ENCODE measurements at places on chromosomes 4 and X. TPM values are rescaled to one million over a fixed set of nuclear protein-coding genes. Genes with fewer than 3 reads are reported as not detected.

Gene XPNPEP2
- 1.3 TPM for total RNA-seq

DNA sequence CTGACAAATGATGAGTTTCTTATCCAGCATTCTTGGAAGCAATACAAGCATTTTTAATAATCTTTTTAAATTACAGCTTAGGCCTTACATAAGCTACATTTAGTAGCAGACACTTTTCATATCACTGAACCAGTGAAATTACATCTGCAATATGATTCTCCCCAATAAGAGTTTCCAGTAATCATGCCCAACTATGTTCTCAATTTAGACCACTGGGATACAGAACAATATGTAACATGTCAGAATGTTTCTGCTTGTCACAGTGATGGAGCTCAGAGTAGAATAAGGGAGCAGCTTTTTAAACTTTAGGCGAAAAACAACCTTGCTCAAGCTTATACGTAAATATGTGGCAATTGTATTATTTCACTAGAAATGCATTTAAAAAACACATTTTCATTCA is 1132.2 kb downstream of the FAT4 start:
- H3K4me3 ChIP-seq: no peak overlapping the region
- no peaks in the 10 kb centered on the region for H3K4me1 ChIP-seq
- DNase-seq: no peak
- H3K27me3 ChIP-seq: no peaks in the 10 kb centered on the region
- no peak overlapping the region for H3K27ac ChIP-seq

DNA sequence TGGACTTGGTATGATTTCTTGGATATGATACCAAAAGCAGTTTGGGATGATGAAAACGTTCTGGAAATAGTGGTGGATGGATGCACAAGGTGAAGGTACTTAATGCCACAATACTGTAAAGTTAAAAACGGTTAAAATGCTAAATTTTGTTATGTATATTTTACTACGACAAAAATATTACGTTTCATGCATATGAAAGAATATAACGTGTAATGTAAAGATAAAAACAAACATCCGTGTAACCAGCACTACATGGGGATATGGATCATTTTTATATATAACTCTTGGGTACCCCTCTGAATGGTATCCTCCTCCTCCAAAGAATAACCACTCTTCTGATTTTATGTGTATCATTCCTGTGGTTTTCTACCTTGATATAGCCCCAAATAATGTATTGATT is 862 bp upstream of the CENPU start:
- H3K27me3 ChIP-seq: no peaks in the 10 kb centered on the region
- H3K27ac ChIP-seq: peak overlapping the region; percentile 79
- H3K4me1 ChIP-seq: peaks cover 12% of the 10 kb centered on the region
- DNase-seq: no peak

GRCh38 chr4:90960433-90960832 is 833.2 kb downstream of the CCSER1 start:
- H3K27me3 ChIP-seq: no peaks in the 10 kb centered on the region
- H3K36me3 ChIP-seq: no peaks in the 10 kb centered on the region
- no peaks in the 10 kb centered on the region for H3K4me1 ChIP-seq
- no peak overlapping the region for H3K27ac ChIP-seq
- no peak for DNase-seq
- no peak overlapping the region for H3K4me3 ChIP-seq

DNA sequence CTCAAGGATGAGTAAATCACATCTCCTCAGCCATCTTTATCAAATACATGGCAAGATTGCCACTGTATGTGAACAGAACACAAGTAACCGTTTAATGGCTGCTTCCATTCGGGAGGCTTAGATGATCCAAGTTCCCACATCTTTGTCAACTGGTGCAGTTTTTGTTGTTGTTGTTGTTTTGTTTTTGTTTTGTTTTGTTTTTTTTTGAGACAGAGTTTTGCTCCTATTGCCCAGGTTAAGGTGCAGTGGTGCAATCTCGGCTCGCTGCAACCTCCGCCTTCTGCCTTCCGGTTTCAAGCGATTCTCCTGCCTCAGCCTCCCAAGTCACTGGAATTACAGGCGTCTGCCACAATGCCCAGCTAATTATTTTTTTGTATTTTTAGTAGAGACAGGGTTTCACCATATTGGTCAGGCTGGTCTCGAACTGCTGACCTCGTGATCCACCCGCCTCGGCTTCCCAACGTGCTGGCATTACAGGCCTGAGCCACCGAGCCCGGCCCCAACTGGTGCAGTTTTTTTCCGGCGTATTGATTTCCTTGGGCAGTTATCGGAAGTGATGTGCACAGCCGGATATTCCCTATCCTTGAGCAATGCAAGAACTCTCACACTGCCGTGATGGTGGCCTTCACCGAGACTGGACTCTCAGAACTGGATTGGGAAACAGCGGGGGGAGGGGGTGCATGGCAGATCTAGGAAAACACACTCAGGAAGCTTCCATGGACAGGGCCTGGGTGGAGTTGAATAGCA is 29.2 kb upstream of the TRIM2 start:
- H3K27ac ChIP-seq: no peak overlapping the region
- no peaks in the 10 kb centered on the region for H3K36me3 ChIP-seq
- DNase-seq: no peak
- no peak overlapping the region for H3K4me3 ChIP-seq
- no peaks in the 10 kb centered on the region for H3K27me3 ChIP-seq

DNA sequence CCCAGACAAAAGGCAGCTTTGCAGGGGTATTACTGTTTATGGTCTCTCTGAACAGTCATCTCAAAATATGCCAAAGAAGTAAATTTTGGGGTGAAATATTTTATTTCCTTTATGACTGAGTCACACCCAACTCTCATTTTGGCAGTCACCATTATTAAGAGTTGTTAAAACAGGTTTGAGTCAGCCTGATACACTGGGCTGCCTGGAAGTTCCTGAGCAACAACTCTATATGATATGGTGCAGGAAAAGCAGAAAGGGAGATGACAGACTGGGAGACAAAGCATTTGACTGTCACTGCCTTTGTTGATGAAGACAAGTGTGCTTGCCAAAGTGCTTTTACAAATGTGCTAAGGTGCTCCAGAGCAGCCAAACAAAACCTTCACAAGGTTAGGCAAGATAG is 1263.5 kb downstream of the PCDH7 start:
- no peak overlapping the region for H3K4me3 ChIP-seq
- no peak overlapping the region for H3K27ac ChIP-seq
- no peaks in the 10 kb centered on the region for H3K36me3 ChIP-seq

DNA sequence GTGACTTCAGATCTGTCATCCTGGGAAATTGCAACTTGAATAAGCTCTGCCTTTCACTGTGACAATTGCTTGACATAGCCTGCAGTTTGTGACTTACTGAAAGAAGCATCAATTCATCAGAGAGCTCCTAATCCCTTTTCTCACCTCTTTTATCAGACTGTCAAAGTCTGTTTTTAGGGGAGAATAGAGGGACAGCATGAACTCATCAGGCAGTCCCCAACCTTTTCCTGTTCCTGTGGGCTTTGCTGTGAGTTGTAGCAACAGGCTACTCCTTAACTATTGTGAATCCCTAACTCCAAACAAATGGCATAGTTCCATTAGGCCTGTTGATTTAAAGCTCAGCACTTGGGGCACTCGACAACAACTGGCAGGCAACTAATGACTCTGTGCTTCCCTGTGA is 64.9 kb downstream of the DOCK11 start:
- H3K27ac ChIP-seq: no peak overlapping the region
- H3K27me3 ChIP-seq: no peaks in the 10 kb centered on the region
- no peak overlapping the region for H3K4me3 ChIP-seq
- no peak for DNase-seq

GRCh38 chrX:7586126-7586525 is 256.8 kb upstream of the VCX start:
- H3K27ac ChIP-seq: no peak overlapping the region
- no peaks in the 10 kb centered on the region for H3K27me3 ChIP-seq
- DNase-seq: no peak
- no peaks in the 10 kb centered on the region for H3K4me1 ChIP-seq

- H3K27ac ChIP-seq: peak overlapping the region; percentile 10
- H3K36me3 ChIP-seq: no peaks in the 10 kb centered on the region
- no peaks in the 10 kb centered on the region for H3K27me3 ChIP-seq
- H3K4me1 ChIP-seq: no peaks in the 10 kb centered on the region
Measured at GRCh38 chrX:129808158-129808828, 28.5 kb downstream of the SASH3 start.

DNA sequence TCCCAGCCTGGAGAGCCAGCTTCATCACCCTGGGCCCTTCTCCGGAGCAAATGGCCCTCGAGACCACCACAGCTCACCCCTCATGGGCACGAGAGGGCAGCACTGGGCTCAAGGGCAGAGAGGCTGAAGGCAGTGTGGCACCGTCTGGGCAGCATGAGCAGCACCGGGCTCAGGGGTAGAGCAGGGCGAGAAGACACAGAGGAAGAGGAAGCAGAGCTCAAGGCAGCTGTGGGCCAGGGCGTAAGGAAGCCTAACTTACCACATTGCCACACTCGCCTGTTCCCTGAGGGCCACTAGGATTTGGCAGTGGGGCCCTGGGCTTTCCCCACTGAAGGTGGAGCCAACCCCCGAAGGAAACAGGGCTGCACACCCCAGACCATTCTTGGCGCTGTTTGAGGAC is 15.5 kb downstream of the ZNF185 start:
- H3K4me1 ChIP-seq: no peaks in the 10 kb centered on the region
- H3K4me3 ChIP-seq: no peak overlapping the region
- no peak overlapping the region for H3K27ac ChIP-seq
- DNase-seq: no peak
- no peaks in the 10 kb centered on the region for H3K27me3 ChIP-seq
- H3K36me3 ChIP-seq: no peaks in the 10 kb centered on the region

Gene RTL5
- 0.49 TPM for total RNA-seq

DNA sequence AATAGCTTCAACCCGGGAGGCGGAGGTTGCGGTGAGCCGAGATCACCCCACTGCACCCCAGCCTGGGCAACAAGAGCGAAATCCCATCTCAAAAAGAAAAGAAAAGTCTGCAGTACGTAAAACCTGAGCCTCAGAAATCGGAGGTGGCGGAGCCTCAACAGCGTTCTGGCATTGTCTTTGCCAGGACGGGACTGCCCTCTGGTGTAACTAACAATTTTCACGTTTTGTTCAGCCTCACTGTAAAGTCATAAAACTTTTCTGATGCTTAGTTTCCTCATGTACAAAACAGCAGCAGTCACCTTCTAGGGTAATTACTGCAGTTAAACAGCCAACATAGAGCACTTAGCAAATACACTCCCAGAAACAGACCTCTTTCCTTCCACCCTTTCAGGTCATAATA is 121.7 kb downstream of the RBM47 start:
- H3K27me3 ChIP-seq: no peaks in the 10 kb centered on the region
- no peak for DNase-seq
- H3K36me3 ChIP-seq: no peaks in the 10 kb centered on the region
- H3K4me1 ChIP-seq: no peaks in the 10 kb centered on the region
- no peak overlapping the region for H3K4me3 ChIP-seq
- no peak overlapping the region for H3K27ac ChIP-seq

Gene SSX1
- not detected for total RNA-seq

DNA sequence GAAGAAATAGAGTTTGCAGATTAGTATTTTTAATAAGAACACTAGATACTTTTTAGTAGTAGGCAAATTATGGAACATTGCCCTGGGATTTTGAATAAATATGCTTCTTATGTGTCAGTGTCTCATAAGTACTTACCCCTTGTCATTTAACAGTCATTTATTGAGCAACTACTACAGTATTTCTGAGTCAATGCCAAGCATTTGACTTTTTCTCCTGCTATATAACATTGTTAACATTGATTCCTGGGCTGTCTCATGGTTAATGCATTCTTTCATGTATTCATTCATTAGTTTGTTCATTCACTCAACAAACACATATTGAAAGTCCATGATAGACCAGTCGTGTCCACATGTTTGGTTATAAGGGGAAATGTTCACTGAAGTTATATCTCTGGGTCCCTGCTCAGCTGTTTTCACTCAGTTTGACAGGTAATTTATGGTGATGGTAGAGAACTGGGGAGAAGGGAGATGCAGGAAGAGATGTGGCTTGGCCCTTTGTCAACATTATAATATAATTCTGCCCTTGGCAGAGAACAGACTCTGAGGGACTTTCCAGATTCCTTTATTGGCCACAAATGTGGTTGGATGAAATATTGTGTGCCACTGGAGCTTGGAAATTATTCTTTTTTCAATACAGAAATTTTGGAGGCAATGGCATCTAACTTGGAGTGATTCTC is 49.8 kb downstream of the OSTC start:
- H3K4me3 ChIP-seq: no peak overlapping the region
- no peaks in the 10 kb centered on the region for H3K27me3 ChIP-seq
- H3K36me3 ChIP-seq: no peaks in the 10 kb centered on the region

GRCh38 chrX:136806891-136807410 is 26.2 kb upstream of the ARHGEF6 start:
- no peaks in the 10 kb centered on the region for H3K27me3 ChIP-seq
- H3K4me3 ChIP-seq: no peak overlapping the region
- H3K36me3 ChIP-seq: no peaks in the 10 kb centered on the region

Gene ETDB
- total RNA-seq: not detected

Gene FAM184B
- 0.49 TPM for total RNA-seq

Gene CYTL1
- not detected for total RNA-seq

Gene CENPVL2
- not detected for total RNA-seq

Gene FGFBP1
- total RNA-seq: not detected

DNA sequence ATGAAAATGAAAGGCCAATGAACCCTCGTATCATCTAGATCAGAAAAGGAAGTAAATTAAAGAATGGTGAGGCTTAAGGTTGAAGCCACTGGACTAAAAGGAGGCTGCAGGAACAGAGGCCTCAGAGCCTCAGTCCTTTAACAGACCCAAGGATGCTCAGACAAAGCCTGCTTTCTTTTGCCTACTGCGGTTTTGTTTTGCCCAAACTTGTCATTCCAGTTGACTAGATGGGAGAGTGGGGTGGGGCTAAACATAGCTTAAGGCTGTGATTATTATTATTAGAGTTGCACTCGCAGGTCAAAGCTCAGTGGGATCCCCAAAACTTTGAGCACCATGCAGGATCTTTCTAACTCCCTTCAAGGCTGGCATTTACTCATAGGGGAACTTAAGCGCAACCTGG is 163.9 kb downstream of the RBM46 start:
- no peaks in the 10 kb centered on the region for H3K4me1 ChIP-seq
- DNase-seq: no peak
- H3K4me3 ChIP-seq: no peak overlapping the region
- H3K27ac ChIP-seq: no peak overlapping the region

DNA sequence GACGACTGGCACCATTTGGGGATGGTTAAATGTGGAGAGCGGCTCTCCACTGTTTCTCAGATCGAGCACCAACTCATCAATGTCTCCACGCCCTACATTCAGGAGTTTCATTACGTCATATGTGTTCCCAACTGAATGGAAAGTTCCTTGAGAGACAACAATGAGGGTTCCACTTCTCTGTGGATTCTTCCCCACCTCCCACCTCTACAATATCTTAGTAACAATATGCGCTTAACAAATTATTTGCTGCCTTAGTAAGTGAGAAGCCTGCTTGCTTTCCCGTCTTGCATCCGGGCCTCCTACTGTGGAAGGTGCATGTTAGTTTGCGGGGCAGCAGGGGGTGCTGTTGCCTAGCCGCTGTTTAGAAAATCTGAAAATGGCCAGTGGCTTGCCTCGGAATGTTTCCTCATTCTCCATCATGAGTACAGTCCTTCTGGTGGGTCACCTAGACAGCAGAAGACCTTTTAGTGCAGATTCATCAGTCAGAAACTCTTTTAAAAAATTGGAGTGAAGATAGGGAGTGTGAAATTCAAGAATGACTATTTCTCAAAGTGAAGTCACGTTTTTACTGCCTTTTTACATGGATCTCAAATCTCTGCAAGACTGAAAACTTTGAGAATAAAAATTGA is 55.7 kb downstream of the PHOX2B start:
- H3K4me1 ChIP-seq: no peaks in the 10 kb centered on the region
- H3K27me3 ChIP-seq: no peaks in the 10 kb centered on the region
- no peak overlapping the region for H3K4me3 ChIP-seq
- DNase-seq: no peak
- no peak overlapping the region for H3K27ac ChIP-seq

GRCh38 chr4:69057620-69058409 is 38.5 kb upstream of the UGT2B7 start:
- no peaks in the 10 kb centered on the region for H3K4me1 ChIP-seq
- H3K4me3 ChIP-seq: no peak overlapping the region
- no peaks in the 10 kb centered on the region for H3K27me3 ChIP-seq
- DNase-seq: no peak
- H3K36me3 ChIP-seq: no peaks in the 10 kb centered on the region

All from gastrocnemius medialis (tissue), 4 donors.